ENCODE measurements at places on chromosomes 2 and 18.

DNA sequence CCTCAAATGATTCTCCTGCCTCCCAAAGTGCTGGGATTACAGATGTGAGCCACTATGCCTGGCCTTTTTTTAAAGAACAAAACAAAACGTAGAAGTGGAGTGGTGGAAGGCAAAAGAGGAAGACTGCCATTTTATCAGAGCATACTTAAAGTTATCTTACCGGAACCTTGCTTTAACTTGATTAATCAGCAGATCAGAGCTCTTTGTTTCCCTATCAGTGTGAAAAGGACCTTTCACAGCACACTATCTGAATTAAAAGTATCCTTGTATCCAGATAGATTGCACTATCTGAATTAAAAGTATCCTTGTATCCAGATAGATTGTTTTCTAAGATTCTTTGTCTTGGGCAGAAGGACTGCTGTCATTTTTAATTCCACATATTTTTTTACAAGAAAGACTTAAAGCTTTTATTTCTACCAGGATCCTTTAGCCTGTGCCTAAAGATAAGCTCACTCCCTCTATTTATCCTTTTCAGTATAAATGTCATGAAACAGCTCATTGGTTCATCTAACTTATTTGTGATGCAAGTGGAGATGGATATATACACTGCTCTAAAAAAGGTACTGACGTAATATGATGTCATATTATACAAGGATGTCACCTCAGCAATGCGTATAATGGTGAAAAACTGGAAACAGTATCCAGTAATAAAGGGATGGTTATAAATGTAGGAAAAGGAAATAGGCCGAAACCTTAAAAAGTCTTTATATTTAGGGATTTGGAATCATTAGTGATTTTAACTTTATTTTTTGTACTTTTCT is 17.8 kb downstream of the GMCL1 start:
- no peak for DNase-seq

GRCh38 chr2:168731616-168732015 is 70.8 kb upstream of the NOSTRIN start:
- no peak for DNase-seq

- no peak for DNase-seq
Observed at GRCh38 chr2:54360055-54360792, 95.9 kb upstream of the SPTBN1 start.

DNA sequence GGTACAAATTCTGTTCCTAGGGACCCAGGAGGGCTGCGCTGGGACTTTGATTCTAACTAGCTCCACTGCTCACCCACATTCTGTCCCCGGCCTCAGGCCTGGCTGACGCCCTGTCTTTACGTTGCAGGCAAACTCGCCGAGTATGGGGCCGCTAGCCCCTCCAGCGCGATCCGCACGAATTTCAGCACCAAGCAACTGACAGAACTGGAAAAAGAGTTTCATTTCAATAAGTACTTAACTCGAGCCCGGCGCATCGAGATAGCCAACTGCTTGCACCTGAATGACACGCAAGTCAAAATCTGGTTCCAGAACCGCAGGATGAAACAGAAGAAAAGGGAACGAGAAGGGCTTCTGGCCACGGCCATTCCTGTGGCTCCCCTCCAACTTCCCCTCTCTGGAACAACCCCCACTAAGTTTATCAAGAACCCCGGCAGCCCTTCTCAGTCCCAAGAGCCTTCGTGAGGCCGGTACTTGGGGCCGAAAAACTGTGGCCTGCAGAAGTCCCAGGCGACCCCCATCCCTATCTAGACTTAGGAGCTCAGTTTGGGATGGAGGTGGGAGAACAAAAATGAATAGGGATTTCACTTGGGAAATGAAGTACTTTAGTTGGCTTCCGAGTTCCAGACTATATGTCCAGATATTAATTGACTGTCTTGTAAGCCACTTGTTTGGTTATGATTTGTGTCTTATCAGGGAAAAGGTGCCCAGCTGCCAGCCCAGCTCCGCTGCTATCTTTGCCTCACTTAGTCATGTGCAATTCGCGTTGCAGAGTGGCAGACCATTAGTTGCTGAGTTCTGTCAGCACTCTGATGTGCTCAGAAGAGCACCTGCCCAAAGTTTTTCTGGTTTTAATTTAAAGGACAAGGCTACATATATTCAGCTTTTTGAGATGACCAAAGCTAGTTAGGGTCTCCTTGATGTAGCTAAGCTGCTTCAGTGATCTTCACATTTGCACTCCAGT is 1.5 kb downstream of the HOXD1 start:
- no peak for DNase-seq

- DNase-seq = no peak
Observed at GRCh38 chr2:204298404-204298803, 246.9 kb upstream of the PARD3B start.

DNA sequence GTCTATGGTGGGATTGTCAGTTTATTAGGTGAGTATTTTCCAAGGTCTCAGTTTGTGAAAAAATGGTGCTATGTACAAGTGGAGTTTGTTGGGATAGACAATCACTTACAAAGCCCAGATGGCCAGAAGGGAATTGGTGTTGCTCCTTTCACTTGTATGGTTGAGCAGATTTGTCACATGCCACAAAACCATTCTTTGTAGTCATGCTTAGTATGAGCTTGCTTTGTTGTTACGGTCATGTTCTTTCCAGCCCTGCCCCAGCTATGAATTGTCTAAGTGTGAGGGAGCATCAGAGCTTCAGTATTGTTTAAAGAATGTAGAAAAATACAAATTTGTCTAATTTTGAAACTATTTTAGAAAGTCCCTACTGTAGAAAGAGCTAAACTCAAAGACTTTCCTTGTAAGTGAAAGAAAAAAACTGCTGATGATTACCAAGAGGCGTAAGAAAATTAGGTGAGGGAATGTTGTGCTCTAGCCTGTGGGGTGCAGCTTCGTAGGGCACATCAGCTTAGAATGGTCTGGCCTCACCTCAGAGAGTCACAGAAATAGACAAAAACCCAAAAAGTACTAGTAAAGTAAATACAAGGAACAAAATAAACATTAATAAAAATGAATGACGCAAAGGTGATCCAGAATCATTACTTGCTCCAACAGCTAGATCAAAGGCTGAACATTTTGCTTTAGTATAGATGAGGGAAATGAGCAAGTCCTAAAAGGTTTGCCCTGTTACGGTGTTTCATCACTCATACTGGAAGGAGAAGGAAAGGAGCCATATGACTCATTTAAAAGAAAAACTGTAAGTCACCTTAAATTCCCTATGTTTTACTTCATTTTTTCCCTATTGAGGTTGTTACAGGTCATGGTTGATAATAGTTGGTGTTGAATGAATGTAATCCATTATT is 9.2 kb downstream of the TGIF1 start:
- DNase-seq = no peak

Data from effector memory CD4-positive, alpha-beta T cell (primary cell).